ENCODE measurements at places on chromosomes 2 and 18. TPM values are rescaled to one million over a fixed set of nuclear protein-coding genes. Genes with fewer than 3 reads are reported as not detected.

CCDC74A gene
- total RNA-seq, result 11.2 TPM

UGT1A10 gene
- total RNA-seq, result not detected

DNA sequence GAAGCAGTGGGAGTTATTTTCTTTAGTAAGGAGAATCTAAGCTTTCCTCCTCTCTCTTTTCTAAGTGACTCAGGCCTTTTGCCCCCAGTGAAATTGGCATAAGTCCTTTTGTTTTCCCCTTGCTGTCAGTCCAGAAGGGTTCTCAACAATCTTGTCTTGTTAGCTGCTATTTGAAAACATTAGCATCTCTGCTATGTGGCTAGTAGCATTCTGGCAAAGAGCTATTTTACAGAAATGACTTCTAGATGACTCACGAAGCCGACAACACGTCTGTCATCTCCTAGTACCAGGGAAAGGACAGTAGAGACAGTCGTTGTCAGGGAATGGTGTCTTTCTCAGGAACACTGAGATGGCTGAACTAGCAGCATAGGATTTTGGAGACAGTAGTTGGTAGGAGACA lies 14.7 kb downstream of the SMARCAL1 start:
- no peak overlapping the region for H3K4me3 ChIP-seq
- no peak overlapping the region for H3K27ac ChIP-seq
- peaks cover 91% of the 10 kb centered on the region for H3K36me3 ChIP-seq
- H3K4me1 ChIP-seq, result no peaks in the 10 kb centered on the region
- H3K27me3 ChIP-seq, result no peaks in the 10 kb centered on the region

DNA sequence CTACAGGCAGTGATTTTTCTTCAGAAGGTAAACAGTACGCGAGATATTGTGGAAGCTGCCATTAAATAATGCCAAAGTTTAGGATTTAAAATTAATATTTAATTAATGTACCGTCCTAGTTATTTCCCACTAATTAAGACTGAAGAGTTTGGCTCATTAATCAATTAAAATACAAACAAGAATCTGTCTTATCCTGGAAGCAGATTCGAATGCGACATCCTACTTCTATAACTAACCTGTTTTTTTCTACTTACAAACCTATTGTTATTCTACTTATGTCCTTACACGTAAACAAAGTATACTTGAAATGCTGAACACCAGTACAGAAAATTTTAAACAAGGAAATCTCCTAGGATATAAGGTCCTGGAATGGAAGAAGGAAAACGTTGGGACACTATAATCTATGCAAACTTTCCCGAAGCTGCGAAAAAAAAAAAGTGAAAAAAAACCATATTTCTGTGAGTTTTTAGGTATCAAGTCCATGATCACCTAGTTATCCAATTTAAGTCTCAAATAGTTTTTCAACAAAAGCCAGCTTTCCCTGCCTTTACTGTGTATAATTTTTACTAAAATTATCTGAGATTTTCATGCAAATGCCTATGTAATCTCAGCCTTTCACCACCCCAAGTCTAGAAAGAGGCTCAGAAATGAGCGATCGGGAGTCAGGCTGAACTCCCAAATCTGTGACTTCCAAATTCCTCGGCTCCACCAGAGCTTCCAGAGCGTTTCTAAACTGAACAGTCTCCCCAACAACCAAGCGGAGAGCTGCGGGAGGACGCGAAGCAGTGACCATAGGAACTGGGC lies 1.2 kb upstream of the C2orf15 start:
- peaks cover 13% of the 10 kb centered on the region for H3K4me1 ChIP-seq
- DNase-seq, result no peak
- peak overlapping the region; percentile 94 for H3K27ac ChIP-seq
- H3K4me3 ChIP-seq, result peak overlapping the region; percentile 86
- H3K27me3 ChIP-seq, result no peaks in the 10 kb centered on the region

DNA sequence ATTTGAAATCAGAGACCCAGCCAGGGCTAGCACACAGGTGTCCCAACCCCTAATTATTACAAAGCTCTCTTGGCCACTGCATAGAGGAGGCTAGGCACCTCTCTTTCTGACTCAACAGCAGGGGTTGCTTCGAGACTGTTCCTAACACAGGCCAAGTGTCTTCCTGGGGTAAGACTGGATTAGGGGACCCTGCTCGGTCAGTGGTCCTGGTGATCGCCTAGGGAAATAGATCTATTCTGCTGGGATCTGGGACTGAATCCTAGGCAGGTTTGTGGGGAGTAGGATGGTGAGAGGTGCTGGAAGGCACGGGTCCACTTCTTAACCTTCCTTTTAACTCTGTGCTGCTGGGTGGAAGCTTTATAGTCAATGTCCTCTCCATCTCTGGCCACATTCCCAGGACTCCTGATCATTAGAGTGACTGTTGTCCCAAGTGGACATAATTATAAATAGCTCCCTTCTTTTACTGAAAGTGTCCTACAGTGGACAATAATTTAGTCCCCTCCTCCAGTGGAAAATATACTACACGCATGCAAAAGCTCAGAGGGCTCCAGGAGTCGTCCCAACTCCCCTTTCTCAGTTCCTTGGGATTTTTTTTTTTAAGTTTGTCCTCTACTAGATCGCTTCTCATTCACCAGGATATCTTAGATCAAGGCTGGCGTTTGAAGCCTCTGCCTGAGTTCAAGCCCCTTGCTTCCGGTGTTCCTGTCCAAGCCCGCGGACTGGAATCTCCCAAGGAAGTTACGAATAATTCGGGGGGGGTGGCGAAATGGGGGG lies 1.3 kb upstream of the TRIB2 start:
- H3K27ac ChIP-seq, result peak overlapping the region; percentile 90
- peak overlapping the region; percentile 65 for H3K4me3 ChIP-seq
- DNase-seq, result no peak
- no peaks in the 10 kb centered on the region for H3K36me3 ChIP-seq
- peaks cover 49% of the 10 kb centered on the region for H3K4me1 ChIP-seq
- H3K27me3 ChIP-seq, result peaks cover 7% of the 10 kb centered on the region

DNA sequence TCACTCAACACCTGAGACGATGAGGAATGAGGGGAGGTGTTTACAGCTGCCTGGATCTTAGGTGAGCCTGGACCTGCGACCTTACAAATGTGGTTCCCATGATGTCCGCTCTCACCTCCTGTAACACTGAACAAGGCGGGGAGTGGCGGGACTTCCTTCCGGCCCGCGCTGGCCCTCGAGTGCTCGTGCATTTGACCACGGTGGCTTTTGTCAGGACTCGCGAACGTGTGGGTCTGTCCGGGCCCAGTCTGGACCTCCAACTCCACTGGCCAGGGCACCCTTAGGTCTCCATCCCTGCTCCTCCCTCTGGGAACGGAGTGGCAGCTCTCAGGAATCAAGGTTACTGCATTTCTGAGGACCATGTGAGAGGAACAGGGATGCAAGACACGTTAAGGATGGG lies 263.0 kb upstream of the SALL3 start:
- no peaks in the 10 kb centered on the region for H3K36me3 ChIP-seq
- H3K4me3 ChIP-seq, result no peak overlapping the region
- H3K27me3 ChIP-seq, result peaks cover 12% of the 10 kb centered on the region
- H3K4me1 ChIP-seq, result no peaks in the 10 kb centered on the region
- no peak for DNase-seq
- H3K27ac ChIP-seq, result no peak overlapping the region

- DNase-seq, result no peak
- no peaks in the 10 kb centered on the region for H3K36me3 ChIP-seq
- no peak overlapping the region for H3K27ac ChIP-seq
- H3K27me3 ChIP-seq, result no peaks in the 10 kb centered on the region
- peak overlapping the region; percentile 74 for H3K4me3 ChIP-seq
Observed at GRCh38 chr2:54725343-54726099, 2.1 kb downstream of the EML6 start.

- no peaks in the 10 kb centered on the region for H3K27me3 ChIP-seq
- H3K4me1 ChIP-seq, result no peaks in the 10 kb centered on the region
- H3K27ac ChIP-seq, result no peak overlapping the region
- H3K36me3 ChIP-seq, result no peaks in the 10 kb centered on the region
- H3K4me3 ChIP-seq, result no peak overlapping the region
Observed at GRCh38 chr2:196441527-196441926, 198.0 kb upstream of the CCDC150 start.

GRCh38 chr2:30135541-30135940 lies 11.3 kb upstream of the YPEL5 start:
- H3K4me3 ChIP-seq, result no peak overlapping the region
- H3K36me3 ChIP-seq, result no peaks in the 10 kb centered on the region
- DNase-seq, result no peak
- H3K27me3 ChIP-seq, result no peaks in the 10 kb centered on the region

- DNase-seq, result no peak
- H3K27me3 ChIP-seq, result no peaks in the 10 kb centered on the region
- no peaks in the 10 kb centered on the region for H3K36me3 ChIP-seq
- H3K27ac ChIP-seq, result no peak overlapping the region
- no peak overlapping the region for H3K4me3 ChIP-seq
- H3K4me1 ChIP-seq, result no peaks in the 10 kb centered on the region
Observed at GRCh38 chr2:59034106-59034505, 793.0 kb upstream of the FANCL start.

DNA sequence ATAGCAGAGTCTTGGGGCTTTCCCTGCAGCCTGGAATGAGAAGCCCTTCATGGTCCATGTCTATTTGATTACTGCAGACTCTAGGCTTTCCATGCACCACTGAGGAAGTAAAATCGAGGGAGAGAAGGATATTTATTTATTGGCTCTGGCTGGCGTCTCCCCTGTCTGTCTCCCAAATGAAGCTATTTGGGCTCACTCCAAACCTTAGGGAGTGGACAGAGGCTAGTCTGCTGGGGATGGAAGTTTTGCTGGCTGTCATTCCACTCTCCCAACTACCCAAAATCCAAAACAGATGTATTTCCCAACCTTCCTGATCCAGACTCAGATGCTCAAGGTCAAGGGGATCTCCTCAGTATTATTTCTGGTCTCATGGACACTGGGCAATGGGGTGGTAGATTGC lies 33.7 kb downstream of the TMEM17 start:
- no peak for DNase-seq
- H3K4me3 ChIP-seq, result no peak overlapping the region
- H3K4me1 ChIP-seq, result peaks cover 96% of the 10 kb centered on the region

All from suprapubic skin (tissue), 4 donors.